CD4-positive, CD25-positive, alpha-beta regulatory T cell (primary cell): ENCODE measurements at places on chromosomes 6 and 20. TPM values are rescaled to one million over a fixed set of nuclear protein-coding genes. Genes with fewer than 3 reads are reported as not detected.
A peak's percentile ranks its signal among the peaks of the same experiment; 100 is the strongest.

The RIPOR3 gene
- 1.3 TPM for polyA plus RNA-seq

The OPRM1 gene
- not detected for polyA plus RNA-seq

The SLC13A3 gene
- not detected for polyA plus RNA-seq

The CARMIL1 gene
- 0.41 TPM for polyA plus RNA-seq

The BMP6 gene
- polyA plus RNA-seq: not detected

The LY6G6F gene
- polyA plus RNA-seq: not detected

The MICB gene
- 13.7 TPM for polyA plus RNA-seq

The WASF1 gene
- polyA plus RNA-seq: 0.13 TPM

The MAS1 gene
- polyA plus RNA-seq: not detected

The PPIL4 gene
- 10.0 TPM for polyA plus RNA-seq

The EYA4 gene
- polyA plus RNA-seq: not detected

GRCh38 chr6:144268794-144269349 lies 16.3 kb upstream of the UTRN start:
- no peak for DNase-seq

DNA sequence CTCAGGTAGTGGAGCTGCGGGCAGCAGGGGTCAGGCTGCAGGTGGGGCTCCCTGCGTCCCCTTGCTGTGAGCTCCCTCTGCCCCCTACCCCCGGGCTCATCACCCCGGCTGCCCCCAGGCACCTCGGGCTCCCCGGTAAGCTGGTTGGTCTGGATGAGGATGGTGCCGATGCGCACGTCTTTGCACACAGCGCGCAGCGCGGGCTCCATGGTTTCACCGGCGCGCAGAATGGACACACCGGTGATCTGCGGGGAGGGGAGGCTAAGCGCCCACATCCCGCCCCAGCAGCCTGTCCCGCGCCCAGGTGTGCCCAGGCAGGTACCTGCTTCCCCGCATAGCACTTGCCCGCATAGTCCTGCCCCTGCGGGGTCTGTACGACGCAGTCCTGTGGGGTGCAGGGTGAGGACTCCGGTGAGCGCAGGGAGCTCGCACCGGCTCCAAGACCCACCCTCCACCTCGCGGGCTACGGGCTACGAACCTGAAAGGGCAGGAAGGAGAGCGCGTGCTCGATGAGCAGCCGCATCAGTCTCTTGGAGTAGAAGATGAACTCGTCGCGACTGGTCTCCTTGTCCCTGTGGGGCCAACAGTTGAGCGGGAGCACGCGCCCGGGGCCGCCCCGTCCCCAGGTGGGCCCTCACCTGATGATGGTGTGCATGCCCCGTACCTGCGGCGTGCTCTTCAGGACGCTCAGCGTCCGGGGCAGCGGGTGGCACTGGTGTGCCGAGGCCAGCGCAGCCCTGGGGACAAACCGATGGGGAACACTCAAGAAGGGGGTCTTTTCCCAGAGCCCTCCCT lies 15.5 kb downstream of the UCKL1 start:
- no peak for DNase-seq

GRCh38 chr20:40776466-40777457 lies 87.7 kb upstream of the MAFB start:
- DNase-seq: no peak

DNA sequence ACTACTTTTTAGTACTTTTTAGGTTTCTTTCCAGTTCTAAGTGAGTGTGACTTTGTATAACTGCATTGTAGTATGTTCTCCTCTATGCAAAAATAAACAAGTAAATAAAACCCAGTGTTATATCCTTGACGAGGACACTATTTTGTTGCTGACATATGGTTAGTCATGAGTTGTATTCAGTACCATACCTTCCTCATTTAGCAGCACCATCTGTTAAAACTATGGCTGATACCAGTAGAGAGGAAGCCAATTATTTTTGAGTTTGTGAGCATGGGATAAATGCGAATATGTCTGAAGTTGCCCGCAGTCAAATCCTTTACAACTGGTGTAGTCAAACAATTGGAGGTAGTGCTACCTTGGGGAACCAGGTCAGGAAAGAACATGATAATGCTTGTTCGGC lies 74.1 kb downstream of the CDKAL1 start:
- DNase-seq: no peak

DNA sequence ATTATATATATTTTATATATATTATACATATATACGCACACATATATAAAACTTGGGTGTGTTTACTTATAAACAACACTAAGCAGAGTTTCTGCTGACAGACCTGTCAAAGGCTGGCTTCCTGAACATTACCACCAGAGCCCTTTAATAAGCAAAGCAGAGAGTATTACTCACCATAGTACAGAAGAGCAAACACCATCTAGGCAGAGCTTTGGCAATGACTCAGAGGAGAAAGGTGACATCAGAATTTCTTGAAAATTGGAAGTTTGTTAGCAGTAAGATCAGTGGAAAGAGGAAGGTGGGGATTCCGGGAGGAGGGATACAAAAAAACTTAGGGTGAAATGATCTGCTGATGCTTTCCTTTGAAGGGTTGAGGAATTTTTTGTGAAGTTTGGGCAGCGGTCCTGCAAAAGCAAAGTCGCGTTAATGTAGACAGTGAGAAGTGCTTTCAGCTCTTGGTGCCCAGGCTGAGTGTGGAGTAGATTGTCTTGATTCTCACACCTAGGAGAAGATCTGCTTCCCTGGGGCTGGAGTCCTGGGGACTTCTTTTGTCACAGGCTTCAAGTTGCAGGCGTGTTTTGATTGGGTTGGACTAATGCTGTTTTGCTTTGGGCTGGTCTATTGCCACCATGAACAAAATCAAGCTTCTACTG lies 109.6 kb upstream of the BACH2 start:
- DNase-seq: peak; percentile 16

GRCh38 chr6:158548418-158549161 lies 11.3 kb upstream of the TMEM181 start:
- no peak for DNase-seq

DNA sequence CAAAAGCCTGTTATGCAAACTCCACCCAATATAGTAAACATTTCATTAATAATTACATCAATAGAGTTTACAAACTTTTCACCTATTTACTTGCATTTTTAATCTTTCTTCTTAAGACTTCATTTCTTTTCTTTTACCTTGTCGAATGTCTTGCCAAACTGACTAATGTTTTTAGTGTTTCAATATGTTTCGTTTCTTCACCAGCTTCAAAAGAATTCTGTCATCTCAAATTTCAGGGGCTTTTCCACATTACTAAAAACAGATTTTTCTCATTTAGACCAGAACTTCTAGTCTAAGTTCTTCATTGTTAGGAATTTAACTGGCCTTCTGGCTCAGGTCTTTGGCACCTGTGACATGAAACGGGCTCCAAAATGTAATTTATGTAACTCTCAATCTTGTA lies 196.5 kb downstream of the ARHGAP18 start:
- no peak for DNase-seq

DNA sequence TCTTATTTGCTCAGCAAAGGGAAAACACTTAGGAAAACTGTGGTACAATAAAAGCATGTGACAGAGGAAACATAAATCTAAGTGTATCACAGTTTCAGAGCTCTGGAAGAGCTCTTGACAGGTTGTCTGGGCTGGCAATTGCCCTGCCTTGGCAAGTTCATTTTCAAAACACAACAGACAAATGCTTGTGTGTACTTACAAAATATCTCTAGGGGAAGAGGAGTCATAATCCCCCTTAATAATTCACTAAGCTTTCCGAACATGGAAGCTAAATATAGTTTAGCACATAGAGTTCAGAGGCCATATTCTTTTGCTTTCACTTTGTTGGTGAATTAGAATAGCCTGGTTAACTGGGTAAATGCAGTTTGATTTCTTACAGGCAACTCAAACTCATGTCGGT lies 211.6 kb upstream of the THEMIS start:
- DNase-seq: peak; percentile 12

DNA sequence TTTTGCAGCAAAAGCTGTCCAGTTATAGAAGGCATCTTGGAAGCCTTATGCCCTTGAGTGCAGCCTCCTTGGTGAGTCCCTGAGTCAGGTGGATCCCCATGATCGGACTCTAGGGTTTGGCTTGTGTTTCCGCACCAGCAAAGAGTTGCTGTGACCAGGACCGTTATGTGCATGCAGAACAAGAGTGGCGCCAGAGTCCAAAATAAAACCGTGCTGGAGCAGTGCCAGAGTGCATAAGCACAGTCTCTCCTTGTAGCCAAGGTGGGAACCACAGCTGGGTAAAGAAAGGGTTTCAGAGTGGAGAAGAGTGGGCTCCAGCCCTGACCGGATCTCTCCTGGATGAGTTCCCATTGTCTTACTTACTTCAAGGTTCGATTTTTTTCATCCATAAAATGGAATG lies 58.6 kb downstream of the FOXA2 start:
- no peak for DNase-seq

DNA sequence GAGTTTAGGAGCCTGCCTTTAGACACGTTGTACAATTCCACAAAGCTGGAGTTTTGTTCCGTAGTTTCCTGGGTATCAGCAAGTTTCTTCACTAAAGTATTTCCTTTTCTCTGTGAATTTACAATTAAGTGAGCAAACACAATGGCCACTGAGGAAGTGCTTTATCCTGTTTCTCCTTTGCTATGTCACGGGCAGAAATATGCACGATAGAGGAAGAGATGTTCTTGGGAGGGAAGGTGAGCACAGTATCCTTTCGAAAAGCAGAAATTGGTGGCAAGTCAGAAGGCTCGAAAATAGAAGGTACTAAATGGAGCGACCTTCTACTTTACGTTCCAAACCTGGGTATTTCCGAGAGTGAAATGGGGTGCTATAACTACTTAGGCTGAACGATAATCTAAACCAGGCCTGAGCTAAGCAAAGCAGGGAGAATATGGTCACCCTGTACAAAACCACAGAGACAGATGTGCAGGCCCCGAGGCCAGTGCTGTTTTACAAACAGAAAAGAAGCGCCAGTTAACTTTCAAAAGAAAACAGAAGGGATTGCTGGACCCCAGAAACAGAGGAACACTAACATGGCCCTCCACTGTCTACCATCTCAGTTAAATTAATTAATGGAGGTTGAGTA lies 259.6 kb downstream of the TBC1D7 start:
- DNase-seq: no peak

DNA sequence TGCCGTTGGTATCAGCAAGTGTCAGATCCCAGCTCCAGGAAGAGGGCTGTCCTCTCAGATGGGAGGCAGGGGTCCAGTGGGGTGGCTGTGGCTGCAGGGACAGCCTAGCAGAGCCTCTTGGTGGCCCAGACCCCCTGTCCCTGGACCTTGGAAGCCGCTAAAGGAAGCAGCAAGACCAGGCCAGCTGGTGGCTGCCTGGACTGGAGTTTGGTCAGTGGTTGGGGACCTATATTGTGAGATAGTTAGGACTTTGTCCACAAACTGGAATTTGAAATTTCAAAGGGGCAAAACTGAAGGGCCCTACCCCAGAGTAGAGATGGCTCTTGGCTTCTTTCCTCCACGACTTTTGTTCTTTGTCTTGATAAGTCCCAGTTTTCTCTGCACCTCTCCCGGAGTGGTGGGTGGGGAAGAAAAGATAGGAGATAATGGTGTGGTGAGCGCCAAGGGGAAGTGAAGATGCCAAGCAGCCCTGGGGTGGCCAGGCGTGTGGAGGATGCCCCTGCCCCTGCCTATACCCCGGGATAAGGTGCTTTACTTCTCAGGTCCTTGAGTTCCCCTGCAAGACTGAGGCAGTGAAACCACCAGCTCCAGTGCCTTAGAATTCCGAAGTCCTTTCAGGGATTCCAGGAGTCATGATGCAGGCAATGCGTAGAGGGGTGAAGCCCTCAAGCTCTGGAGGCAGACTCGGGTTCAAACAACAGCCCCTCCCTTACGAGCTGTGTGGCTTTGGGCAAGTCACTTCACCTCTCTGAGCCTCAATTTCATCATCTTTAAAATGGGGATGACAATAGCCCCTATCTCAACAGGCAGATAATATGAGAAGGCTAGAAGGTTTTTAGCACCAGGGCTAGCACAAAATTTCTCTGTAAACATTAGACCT lies 40.2 kb downstream of the HNF4A start:
- no peak for DNase-seq

GRCh38 chr6:4858194-4859015 lies 82.2 kb downstream of the CDYL start:
- DNase-seq: no peak

DNA sequence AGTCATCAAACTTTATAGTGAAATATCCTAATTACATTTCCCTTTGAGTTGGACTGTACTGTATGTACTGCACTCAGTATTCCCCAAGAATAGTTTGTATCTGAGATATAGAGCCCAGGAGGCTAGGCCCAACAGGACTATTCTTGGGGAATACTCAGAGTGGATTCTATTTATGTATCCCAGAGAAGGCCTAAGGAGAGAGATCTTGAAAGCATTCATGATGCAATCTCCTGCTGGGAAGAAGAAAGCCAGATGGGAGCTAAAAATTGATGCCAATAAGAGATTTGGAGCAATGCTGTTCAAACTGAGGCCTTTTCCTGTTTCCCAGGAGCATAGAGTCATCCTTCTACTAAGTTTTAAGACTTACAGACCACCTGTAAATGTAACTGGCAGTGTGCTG lies 452.1 kb upstream of the PLCB4 start:
- DNase-seq: no peak
